Activated CD4-positive, alpha-beta memory T cell treated with anti-CD3 and anti-CD28 coated beads for 36 hours (primary cell): ENCODE measurements at places on chromosomes 4 and X. TPM values are rescaled to one million over a fixed set of nuclear protein-coding genes. Genes with fewer than 3 reads are reported as not detected.

- no peak for DNase-seq
Observed at GRCh38 chr4:118082182-118082581, 47.9 kb downstream of the NDST3 start.

- no peak for DNase-seq
Observed at GRCh38 chrX:106007815-106008214, 30.7 kb downstream of the SERPINA7 start.

Gene CLCN5
- 2.5 TPM for total RNA-seq

Gene MAML3
- total RNA-seq = 0.51 TPM

DNA sequence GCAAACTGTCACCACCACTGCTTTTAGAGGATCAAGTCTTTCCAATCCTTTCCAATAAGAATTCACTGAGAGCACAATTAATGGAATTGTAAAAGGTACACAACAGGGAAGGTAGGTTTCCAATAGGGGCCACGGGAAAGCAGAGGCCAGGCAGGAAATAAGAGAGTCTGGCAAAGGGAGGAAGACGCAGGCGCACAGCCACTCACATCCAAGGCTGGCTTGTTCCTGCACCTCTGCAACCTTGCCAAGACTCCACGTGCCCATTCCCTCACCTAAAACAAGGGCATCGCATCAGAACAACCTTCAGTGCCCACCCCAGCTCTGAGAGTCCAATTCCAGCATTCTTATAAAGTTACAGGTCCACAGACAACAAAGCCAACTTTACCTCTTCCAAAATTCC, 81.2 kb downstream of the AFAP1 start:
- no peak for DNase-seq

DNA sequence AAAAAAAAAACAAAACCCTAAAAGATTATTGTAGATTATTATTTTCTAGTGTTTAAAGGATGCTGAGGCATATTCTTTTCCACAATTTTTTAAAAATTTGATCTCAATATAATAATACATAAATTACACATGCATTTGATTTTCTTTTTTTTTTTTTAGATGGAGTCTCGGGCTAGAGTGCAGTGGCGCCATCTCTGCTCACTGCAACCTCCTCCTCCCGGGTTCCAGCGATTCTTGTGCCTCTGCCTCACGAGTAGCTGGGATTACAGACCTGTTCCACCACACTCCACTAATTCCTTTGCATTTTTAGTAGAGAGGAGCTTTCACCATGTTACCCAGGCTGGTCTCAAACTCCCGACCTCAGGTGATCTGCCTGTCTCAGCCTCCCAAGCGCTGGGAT, 83.5 kb upstream of the TSPAN5 start:
- DNase-seq = no peak

GRCh38 chr4:3016961-3017360, 53.6 kb downstream of the GRK4 start:
- DNase-seq = no peak
